Activated CD8-positive, alpha-beta memory T cell treated with anti-CD3 and anti-CD28 coated beads for 48 hours (primary cell): ENCODE measurements at places on chromosomes 6 and 20.

GRCh38 chr20:34075647-34076046 is 36.4 kb downstream of the EIF2S2 start:
- DNase-seq: no peak

DNA sequence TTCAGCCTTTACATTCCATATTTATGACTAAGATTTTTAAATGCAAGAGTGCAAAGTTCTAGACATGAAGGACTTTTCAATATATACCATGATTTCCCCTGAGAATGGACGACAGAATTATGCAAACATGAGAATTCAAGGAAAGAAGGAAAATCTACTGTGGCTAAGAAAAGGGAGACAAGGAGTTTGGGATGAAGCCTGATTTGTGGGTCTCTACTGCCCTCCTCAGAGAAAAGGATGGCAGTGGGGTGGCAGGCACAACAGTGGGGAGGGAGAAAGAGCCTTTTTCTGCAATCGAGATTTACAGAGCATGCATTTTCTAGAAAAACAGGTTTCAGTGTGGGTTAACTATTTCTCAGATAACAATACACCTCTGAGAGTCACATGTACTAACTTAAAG is 466.9 kb upstream of the NRSN1 start:
- DNase-seq: no peak

DNA sequence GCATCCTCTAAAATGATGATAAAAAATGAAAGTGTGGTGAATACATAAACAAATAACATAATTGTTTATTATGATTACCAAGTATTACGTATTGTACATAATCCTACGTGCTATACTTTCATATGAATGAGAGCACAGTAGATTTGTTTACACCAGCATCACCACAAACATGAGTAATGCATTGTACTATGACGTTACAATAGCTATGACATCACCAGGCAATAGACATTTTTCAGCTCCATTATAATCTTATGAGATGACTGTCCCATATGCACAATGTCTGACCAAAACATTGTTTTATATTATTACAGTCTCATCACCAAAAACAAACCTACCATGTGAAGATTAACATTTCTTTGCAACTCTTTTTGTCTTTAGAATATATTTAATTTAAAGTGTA is 225.7 kb upstream of the TENT5A start:
- no peak for DNase-seq

- no peak for DNase-seq
These were observed 84.1 kb downstream of the TNFAIP3 start for GRCh38 chr6:137951064-137951597.

- no peak for DNase-seq
These were observed 67.1 kb downstream of the TPD52L1 start for GRCh38 chr6:125220712-125221111.

DNA sequence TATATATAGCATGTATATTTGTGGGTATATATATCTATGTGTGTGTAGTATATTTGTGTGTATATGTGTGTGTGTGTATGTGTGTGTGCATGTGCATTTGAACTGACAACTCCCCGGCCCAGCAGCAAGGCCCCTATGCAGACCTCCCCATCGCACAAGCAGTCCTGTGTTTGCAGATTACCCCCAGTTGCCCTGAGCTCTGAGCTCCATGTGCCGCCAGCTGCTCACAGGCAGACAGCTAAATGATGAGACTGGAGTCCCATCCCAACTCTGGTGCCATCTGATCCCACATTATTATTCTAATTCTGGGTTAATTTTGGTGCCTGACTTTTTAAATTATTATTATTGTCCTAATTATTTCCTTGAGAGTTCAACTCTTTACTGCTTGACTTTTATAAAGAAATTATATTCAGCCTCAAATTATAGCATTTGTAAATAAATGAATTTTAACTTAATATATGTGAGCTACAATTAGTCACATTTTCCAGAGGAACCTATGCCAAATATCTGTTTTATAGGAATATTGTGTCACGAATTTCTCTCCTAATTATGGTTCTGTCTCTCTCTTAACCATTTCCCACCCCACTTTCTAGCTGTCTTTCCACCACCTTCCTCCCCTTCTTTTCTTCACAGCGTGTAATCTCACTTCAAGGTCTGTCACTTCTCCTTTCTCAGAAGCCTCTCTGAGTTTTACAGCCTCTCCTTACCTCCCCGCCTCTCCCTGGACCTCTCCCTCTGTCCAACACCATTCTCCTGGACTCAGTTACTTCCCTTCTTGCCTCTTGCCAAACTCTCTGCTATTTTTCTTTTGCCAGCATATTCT is 90.6 kb upstream of the SYNDIG1 start:
- DNase-seq: no peak

GRCh38 chr6:24997231-24997630 is 61.5 kb upstream of the RIPOR2 start:
- no peak for DNase-seq

- DNase-seq: no peak
These were observed 1.9 kb downstream of the BAG2 start for GRCh38 chr6:57173886-57174510.

DNA sequence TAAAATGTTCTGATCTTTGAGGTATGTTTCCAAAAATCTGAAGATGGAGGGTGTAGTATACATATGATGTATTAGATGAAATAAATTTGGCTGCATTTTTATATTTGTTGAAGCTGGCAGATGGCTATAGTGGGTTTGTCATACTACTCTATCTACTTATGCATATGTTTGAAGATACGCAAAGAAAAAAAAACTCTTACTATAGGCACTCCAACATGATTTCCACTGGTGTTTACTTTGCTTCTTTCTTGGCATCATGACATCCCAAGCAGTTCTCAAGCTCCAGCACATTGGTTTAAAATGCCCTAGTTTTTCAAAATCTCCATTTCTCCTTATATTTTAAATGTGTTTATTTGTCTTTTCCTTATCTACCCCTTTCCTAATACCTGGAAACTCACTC is 711.8 kb downstream of the PHF3 start:
- DNase-seq: no peak

GRCh38 chr6:35522660-35523658 is 10.3 kb upstream of the TULP1 start:
- peak; percentile 75 for DNase-seq

DNA sequence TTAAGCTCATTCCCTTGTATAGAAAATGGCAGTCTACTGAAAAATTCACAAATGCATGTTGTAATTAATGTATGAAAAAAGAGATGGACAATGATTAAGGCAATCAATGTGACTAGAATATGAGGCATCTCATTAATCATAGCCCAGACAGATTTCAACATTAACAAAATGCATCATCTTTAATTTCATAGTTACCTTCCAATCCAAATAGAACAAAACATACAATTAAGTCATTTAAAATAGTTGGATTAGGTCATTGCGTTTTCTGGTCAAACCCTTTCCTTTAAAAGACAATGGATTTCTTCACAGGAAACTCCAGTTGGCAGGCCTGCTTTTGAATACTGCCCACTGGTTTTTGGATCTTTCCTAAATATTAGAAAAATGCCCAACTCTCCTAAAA is 203.9 kb downstream of the HAO1 start:
- DNase-seq: no peak

DNA sequence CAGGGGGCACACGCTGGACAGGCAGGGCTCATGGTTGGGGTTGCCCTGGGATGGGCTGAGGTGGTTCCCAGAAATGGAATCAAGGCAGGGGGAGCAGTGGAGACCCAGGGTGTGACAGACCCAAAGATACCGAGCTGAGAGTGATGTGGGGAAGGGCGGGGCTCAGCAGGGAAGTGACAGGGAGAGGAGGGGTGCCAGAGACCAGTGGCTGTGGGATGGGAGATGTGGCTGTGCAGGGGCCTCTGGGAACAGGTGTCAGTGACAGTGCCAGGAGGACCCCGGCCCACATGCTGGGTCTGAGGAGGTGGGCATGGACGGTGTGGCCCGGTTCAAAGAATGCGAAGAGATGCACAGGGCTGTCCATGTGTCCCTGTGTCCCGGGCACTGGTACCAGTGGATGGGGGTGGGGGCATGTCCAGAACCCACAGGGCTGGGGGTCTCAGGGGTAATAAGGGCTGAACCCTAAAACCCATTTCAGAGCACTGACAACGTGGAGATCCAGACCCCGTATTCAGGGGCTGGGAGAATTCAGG is 1.0 kb downstream of the CABLES2 start:
- DNase-seq: no peak

- peak; percentile 21 for DNase-seq
These were observed 78.3 kb upstream of the CTNNBL1 start for GRCh38 chr20:37615340-37616109.

DNA sequence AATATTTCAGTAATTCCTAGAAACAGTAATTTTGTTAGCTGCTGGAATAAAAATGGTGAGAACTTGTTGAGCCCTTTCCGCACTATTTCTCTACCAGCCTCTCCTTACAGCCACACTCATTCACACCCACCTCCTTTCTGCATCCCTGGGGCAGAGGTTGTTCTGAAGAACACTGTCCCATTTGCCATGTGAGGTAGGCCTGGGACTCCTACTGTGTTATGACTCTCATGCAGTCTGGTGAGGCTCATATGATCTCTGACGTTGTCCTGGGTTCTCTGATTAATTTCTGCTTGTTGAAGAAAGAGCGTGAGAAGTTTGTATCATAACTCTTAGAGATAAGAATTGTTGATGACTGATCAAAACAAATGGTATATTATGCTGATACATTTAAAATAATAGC is 4.1 kb upstream of the KCNQ5 start:
- DNase-seq: no peak

DNA sequence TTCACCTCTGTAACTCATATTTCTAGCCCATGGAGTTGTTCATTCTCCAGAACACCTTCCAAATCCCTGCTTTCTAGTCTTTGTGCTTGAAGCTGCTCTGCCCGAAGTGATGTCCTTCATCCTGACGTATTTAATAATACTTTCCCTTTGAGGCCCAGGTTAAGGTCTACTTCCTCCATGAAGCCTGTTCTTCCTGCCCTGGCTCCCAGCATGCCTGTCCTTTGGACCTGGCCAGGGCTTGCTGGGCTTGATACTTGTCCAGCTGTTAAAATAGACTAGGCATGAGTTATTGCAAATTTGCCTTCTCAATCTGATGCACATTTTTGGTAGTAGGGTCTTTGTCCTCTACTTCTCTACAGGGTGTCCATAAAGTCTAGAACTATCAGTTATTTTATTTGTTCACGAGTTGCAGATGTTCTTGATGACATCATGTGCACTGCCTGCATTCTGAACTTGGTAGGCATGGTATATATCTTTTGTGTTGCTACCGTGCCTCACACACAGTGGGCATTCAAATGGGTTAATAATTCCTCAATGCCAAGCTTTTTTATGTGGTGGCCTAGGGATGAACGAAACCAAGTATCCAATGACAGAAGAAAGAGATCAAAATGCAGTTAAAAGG is 3.1 kb upstream of the MAP7 start:
- DNase-seq: no peak

DNA sequence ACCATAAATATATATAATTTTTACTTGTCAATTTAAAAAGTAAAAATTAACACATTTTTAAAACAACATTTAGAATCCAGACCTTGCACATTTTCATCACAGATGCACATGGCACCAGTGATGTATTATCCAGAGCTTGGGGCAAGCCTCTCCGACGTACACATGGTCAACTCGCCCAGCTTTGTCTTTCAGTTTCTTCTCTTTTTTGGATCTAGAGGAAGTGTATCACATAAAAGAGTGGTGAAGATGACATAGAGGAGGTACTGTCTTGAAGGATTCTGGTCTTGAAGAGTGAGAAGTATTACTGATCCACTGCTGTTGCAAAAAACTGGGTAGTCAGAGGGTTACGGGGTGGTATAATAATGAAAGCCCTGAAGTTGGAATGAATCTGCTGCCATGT is 46.9 kb upstream of the TAB2 start:
- DNase-seq: no peak

GRCh38 chr6:52704060-52704459 is 33.1 kb downstream of the TMEM14A start:
- DNase-seq: no peak

DNA sequence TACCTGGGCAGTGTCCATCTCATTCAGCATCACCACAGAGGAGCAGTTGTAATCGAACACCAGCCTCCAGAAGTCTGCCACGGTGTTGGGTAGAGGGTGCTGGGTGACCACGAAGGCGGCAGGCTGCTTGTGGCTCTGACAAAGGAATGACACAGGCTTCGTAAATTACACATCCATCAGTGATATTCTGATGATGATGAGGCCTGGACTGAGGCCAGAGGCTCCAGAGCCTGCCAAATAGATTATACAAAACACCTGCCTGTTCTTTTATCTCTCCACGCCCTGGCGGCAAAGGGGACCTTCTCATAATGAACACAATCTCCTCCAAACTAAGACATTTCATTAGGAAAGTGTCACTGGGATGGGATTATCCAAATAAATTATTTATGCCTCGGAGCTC is 480.2 kb upstream of the CHD6 start:
- DNase-seq: no peak

DNA sequence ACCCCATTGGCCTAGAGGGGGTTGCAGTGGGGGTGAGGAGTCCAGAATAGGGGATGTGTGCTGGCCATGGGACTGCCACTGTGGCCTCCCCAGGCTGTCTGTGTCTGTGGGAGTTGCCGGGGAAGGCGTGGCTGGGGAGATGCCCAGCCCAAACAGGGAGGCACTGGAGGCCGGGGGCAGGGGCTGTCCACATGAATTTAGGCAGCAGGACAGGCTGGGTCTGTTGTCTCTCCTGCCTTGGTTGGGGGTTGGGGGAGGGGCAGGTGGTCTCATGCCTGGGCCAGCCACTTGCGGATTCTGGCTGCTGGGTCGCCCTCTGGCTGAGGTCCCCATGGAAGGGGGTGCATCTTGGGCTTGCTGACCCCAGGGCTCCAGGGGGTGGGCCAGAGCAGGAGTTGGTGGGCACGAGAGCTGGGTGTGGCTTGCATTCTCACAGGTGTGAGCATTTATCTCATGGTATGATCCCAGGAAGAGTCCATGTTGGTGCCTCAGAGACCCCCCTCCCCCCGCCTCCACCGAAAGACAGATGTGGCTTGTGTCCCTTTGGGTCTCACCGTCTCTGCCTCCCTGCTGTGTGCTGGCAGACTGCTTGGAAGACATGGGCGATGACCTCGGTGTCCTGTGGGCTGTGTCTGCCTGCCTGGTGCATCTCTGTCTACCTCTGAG is 4.0 kb downstream of the SOX18 start:
- DNase-seq: no peak
